LNCaP clone FGC (cell line): ENCODE measurements at places on chromosomes 7 and 10.

DNA sequence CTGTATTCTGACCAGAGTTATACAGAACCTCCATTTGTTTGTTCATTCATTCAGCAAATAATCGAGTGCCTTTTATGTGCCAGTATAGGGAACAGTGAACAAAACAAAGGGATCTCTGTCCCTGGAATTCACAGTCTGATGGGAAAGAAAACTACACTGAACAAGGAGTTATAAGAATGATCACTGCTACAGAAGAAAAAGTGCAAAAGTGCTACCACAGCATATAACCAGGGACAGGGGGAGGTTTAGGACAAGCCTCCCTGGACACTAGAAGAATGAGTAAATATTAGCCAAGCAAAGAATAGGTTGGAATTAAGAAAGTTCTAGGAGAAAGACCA is 4.2 kb downstream of the CLDN12 start:
- DNase-seq, result no peak

GRCh38 chr7:99292127-99292526 is 19.5 kb downstream of the MYH16 start:
- DNase-seq, result no peak

GRCh38 chr7:43502941-43503340 is 80.0 kb upstream of the STK17A start:
- DNase-seq, result no peak

DNA sequence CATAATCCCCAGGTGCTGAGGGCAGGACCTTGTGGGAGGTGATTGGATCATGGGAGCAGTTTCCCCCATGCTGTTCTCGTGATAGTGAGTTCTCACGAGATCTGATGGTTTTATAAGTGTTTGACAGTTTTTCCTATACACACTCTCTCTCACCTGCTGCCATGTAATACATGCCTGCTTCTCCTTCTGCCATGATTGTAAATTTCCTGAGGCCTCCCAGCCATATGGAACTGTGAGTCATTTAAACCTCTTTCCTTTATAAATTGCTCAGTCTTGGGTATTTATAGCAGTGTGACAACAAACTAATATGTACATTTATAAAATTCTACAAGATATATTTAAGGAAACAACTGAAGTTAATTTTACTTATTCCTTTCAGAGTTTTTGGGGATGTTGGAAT is 170.8 kb upstream of the BET1 start:
- DNase-seq, result no peak

DNA sequence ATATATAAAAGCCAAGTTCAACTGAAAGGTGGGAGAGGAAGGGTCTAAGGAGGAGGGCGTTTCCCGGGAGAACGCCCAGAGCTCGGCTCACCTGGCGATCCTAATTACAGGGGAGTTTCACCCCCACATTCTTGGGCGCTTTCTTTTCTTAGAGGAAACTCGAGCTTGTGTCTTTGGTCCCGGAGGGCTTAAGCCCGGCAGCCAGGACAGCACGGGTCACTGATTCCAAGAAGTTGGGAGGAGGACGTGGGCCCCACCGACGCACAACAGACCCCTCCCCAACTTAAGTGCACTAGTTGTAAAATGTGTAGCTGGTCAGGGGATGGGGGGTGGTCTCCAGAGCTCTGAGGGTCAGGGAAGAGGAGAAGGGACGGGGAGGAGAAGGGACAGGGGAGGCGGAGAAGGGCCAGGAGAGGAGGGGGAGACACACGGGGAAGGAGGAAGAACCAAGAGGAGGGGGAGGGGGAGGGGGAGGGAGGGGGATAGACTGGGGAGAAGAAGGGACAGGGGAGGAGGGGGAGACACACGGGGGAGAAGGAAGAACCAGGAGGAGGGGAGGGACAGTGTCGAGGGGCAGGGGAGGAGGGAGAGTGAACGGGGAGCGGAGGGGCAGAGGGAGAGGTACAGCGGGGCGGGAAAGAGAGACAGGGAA is 874 bp downstream of the BAIAP2L1 start:
- peak; percentile 50 for DNase-seq

GRCh38 chr7:121305109-121305508 is 23.7 kb upstream of the WNT16 start:
- no peak for DNase-seq

DNA sequence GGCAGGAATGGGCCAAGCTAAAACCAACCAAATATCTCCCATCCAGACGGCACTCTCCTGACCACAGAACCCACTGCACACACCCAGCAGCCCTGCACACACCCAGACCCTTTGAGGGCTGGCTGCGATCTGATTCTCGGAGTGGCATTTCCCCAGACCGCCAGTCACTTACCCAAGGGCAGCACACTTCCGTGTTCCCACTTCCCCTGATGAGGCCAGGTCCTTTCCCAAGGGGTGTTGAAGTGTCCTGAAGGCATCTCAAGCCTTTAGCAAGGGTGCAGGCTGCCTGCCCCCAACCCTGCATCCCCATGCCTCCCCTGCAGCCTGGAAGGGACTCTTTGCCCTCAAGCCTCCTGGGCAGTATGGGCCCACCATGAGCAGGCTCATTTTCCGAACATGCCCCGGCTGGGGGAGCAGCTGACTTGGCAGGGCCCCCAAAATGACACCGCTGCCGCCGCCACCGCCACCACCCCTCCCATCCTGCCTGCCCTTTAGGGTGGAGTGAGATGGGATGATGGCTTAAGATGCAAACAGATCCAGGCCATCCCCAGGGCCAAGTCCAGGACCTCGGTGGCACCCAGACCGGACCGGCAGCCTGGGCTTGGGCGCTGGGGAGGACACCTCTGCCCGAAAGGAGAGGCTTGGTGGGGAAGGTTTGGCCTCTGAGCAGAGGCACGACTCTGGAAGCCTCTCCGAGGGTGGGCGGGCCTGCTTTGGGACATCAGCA is 159.8 kb downstream of the NRF1 start:
- DNase-seq, result no peak

- no peak for DNase-seq
Observed at GRCh38 chr7:133050200-133050995, 31.5 kb downstream of the CHCHD3 start.

DNA sequence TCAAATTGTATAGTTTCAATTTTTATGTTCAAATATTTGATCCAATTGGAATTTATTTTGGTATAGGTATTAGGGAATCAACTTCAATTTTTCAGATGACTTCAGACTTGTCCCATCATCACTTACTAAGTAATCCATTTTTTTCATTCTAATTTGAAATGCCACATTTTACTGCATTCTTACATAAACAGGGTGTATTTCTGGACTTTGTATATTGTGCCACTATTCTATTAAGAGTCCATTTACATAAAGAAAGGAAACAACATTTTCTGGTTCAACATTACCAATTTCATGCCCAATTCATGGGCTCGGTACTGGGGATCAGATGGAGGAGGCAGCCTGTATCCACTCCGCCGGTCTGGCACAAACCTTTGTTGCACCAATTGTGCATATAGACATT is 15.8 kb downstream of the ECD start:
- no peak for DNase-seq

GRCh38 chr10:110643653-110644597 is at the start of gene RBM20:
Gene RBM20 (plus strand): TSS chr10:110644336. CDS start chr10:110644455, 119 bp downstream.
- DNase-seq, result no peak

DNA sequence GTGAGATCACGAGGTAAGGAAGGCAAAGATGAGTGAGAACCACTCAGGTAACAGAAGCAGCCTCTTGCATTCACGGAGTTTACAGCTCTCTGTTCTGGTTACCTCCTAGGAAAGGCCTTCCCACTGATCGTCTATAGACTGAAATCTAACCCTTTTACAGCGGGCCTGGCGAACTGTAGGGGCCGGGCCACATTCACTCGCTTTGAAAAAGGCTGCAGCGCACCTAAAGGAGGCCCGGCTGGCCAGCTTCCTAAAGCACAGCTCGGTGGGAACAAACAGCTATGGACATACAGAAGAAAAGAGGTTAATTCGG is 565 bp downstream of the ATP5MK start:
- no peak for DNase-seq

GRCh38 chr7:40374575-40374974 is 239.8 kb downstream of the SUGCT start:
- no peak for DNase-seq

DNA sequence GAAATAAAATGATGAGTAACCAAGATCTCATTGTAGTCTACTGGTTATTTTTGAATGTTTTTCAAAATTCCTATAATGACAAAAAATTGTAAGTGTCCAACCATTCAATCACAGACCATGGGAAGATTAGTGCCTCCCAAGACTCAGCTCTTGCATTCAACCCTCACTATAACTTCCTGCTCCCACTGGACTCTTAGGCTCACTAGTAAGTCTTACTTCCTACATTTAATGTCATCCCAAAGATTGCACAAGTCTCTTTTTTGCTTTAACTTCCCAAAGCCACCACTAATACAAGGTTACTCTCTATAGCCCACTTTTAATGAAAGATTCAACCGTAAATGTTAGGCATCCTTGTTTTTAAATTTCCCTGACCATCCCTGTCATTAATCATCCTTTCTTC is 111.9 kb upstream of the NRBF2 start:
- no peak for DNase-seq

DNA sequence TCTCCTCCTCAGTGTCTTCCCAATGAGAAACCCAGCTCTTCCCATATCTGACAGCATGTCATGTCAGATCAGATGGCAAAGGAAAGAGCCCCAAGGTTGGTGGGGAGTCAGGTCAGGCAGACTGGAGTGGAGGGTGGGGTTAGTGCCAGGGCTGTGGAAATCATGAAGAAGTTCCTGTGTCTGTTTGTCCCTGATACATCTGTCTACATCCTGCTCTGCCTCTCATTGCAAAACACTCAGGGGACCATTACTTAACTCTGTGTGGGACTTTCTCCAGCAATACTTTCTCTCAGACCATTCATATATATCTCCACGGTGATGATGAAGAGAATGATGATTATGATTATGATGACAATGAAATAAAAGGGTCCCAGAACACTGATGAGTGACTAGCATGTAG is 3.3 kb downstream of the PRRT4 start:
- DNase-seq, result no peak

DNA sequence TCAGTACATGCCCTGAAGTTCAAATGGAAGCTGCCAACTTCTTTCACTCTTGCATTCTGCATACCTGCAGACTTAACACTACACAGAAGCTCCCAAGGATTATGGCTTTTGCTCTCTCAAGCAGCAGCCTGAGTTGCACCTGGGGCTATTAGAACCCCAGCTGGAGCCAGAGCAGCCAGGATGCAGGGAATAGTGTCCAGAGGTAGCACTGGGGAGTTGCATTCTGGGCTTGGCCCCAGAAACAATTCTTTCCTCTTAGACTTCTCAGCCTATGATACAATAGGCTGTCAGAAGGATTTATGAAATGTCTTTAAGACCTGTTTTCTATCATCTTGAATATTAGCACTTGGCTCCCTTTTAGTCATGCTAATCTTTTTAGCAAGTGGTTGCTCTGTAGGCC is 886.7 kb upstream of the GHITM start:
- DNase-seq, result no peak

DNA sequence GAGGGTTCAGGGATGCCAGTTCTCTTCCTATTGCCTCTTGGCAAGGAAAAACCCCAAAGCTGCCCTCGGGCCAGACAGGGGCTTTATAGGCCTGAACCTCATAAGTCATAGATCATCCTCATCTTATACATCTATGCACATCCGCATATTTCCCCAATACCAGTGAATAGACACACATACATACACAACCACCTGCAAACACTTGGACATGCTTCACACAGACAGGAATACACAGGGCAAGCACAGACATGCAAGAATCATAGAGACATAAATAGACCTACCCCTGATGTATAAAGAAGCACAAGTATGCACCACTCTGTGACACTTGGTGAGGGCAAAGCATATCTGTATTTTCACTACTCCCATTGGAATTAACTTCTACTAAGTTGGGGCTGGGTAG is 30.7 kb downstream of the MBL2 start:
- DNase-seq, result no peak

DNA sequence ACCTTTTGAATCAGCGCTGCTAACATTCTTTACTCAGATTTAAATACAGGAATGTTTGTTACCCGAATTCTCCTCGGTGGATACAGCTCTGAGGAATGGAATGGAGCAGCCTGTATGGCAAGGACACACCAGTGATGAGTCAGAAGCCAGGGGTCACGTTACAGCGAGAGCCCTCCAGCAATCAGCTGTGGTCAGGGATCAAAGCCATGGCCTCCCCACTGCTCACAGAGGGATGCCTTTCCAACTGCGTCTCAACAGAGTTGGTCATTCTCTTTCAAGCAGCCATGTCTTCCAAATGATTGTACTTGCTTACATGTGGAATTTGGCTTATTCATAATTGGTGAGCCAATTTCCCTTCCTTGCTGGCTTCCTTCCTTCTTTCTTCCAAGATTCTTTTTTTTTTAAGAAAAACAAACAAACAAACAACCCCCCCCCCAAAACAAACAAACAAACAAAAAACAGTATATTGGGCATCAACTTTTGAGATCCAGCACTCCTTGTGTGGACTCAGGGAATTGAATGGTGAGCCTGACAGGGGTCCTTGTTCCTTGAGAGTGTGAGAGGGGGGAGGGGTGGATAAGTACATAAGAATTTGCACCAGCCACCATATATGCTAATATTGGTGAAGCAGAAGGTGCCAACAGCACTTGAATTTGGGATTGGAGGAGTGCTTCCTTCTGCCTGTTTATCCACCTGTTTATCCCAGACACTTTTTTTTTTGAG is 100.2 kb downstream of the ATXN7L1 start:
- no peak for DNase-seq

DNA sequence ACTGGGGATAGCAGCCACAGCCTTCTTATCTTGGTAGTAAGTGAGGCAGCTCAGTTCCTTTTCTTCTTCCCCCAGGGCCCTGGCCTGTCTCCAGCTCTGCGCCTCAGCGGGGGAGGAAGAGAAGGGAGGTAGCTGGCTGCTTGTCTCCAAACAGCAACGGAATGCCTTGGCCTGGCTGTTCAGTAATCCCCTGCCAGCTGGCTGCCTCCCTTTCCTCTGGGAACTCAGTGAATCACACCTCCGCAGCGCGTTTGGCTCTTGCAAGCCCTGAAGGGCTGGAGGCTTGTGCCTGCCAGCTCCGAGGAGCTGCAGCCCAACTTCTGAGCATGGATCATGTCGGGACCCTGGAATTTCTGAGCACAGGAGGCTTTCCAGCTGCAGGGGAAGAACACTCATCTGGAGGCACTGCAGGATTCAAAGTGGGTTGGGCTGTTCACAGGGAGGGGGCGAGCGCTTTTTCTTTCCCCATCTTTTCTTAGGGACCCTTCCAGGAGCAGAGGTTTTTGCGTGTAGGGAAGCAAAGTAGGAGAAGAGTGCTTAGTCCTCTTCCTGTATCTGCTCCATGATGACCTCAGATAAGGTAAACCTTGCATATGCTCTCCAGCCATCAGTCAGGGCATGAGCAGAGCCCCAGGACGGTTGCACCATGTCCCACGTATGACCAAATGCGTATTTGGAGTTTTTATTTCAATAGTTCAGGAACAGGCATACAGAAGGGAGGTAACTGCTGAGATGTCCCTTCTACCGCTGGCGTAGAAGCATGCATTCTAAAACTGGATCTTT is 253.2 kb upstream of the INHBA start:
- peak; percentile 98 for DNase-seq
